ENCODE measurements at places on chromosomes 13 and 19. TPM values are rescaled to one million over a fixed set of nuclear protein-coding genes. Genes with fewer than 3 reads are reported as not detected.
A peak's percentile ranks its signal among the peaks of the same experiment; 100 is the strongest.

DNA sequence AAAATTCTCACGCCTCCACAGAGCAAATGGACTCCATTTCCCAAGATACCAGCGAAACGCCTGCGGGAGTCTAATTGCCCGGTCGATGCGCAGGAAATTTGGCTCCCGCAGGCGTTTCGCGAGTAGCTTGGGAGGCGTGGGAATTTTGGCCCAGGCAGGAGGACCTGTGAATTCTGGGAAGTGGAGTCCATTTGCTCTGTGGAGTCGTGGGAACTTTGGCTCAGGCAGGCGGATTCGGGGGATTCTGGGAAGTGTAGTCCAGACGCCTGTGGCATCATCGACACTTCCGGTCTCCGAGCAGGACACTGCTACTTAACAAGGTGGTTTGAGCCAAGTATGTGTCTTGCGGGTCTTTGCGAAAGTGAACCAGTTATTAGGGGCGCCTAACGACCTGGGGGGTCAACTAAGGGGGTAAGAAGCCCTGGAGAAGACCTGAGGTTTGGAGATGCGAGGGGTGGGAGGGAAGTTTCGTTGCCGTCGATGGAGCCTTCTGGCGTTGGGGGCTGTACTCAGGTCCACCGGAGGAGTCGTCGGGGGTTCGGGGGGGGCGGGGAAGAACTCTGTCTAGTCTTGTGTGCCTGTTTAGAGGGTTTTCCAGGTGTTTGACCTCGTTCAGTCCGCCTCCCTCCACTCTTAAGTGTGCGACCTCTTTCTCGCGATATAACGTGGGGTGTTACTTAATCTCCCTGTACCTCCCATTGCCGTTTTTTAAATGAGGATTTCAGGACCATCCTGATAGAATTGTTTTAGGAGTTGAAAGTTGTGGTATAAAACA, at the start of gene ZNF155:
Gene ZNF155 (plus strand): TSS at position 277 of the 775 bp plus-strand sequence. CDS start 4,356 bp downstream, outside the sequence.
- peak; percentile 84 for DNase-seq

Gene SLITRK6
- total RNA-seq = not detected

DNA sequence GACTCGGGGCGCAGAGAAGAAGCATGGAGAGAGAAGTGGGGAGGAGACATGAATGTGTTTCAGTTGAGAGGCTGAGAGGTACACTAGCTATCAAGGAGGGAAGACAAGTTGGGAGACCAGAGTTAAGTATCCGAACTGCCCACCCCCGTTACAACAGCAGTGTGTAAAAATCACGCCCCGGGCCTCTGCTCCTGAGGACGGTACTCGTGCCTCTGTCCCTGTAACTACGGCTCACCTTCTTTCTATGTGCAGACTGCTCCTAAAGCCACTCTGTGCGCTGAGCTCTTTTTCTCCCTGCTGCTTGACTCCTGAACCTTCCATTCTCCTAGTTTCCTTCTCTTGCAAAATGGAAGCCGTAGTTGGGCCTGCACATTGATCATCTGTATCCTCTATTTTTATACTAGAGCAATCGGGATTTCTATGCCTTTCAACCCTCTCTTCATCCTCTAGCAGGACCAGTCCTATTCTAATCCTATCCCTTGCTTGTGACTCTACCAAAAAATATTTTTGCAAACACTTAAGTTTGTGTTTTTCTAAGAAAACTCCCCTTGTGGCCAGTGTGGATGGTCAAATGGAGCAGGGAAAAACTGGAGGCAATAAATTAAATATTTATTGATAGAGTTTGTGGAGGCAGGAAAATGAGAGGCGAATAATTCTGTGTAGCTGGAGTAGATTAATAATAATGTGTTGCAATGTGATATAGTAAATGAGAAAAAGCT, 569 bp downstream of the POLR1D start:
- DNase-seq = no peak

DNA sequence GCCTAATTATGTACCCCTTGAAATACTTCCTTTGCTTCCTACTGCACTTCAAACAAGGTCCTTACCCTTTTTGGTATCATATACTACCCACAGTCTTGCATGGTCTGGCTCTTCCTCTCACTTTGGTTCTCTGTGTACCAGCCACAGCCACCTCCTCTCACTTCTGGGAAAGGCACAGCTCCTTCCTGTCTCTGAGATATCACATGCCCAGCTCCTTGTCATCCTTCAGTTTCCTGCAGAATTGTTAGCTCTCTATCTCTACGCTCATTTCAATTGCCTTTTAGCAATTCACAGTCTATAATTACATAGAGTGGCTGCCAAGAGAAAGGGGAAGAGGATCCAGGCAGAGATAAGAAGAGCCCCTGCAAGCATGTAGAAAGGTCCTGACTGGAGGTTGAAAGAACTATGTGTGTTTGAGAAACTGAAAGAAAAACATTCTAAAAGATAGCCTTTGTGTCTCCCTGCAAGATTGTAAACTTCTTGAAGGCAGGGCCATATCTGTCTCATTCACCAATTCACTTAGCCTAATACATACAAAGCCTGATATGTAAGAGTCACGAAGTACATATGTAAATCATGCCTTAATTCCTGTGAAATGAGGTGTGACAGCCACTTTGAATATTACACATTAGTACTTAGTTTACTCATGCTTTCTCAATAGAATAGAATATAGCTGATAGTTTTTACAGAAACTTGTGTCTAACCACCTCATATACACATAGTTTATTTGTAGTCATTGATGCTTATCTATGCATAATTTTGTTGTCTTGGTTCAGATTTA, 933.1 kb downstream of the DIAPH3 start:
- no peak for DNase-seq

GRCh38 chr19:45817725-45818301, 2.7 kb upstream of the RSPH6A start:
- DNase-seq = no peak

DNA sequence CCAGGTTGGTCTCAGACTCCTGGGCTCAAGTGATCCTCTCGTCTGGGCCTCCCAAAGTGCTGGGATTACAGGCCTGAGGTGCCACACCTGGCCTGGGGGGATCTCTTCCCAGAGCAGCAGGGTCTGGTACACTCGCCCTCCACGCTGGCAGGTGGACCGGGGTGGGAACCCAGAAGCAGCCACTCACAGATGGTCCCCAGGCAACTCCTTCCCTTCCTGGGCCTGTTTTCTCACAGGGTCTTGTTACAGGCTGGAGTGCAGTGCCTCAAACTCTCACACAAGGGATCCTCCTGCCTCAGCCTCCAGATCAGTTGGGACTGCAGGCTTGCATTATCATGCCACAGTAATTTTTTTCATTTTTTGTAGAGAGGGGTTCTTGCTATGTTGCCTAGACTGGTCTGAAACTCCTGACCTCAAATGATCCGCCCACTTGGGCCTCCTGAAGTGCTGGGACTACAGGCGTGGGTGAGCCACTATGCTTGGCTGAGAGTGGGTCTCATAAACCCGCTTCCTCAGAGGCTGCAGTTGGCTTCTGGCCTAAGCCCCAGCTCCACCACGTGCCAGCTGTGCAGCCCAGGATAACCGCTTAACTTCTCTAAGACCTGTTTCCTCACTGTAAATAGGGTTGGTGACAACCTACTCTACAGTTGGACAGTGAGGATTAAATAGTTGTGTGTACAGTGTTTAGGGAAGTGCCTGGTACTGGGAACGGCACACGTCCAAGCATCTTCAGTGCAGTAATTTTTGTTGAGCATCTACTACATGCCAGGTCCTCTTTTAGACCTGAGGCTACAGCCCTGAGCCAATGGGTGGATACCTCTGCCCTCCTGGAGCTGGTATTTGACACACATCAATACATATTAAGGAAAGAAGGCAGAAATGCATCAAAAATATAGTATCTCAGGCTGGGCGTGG, 871 bp upstream of the CCER2 start:
- DNase-seq = no peak

GRCh38 chr13:104021806-104022397, 955.7 kb upstream of the SLC10A2 start:
- no peak for DNase-seq

Data from B cell (primary cell).